ENCODE measurements at places on chromosomes 7 and 10.

DNA sequence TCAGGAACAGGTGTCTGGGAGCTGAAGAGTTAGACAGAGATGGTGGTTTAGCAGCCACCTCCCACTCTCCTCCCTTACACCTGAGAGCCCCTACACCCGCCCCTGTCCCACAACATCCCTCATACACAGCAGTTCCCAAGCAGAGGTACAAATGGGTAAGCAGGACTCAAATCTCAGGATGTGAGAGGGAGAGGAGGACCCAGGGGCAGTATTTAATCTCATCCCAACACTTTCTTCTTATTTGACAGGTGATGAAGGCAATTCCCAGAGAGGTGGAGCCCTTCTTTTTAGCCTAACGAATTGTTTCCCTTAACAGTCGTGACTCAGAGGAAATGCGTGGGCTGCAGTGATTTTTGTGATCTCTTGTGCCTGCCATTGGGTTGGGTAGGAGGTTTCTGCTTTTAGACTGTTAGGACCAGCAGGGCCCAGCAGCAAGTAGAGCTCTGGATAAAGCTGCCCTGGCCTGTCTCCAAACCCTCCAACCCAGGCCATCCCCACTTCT, 191.3 kb downstream of the HECW1 start:
- DNase-seq, result peak; percentile 35

- no peak for DNase-seq
Observed at GRCh38 chr10:69483963-69484362, 32.7 kb downstream of the TSPAN15 start.

- no peak for DNase-seq
Observed at GRCh38 chr10:132291826-132292225, 15.9 kb downstream of the STK32C start.

DNA sequence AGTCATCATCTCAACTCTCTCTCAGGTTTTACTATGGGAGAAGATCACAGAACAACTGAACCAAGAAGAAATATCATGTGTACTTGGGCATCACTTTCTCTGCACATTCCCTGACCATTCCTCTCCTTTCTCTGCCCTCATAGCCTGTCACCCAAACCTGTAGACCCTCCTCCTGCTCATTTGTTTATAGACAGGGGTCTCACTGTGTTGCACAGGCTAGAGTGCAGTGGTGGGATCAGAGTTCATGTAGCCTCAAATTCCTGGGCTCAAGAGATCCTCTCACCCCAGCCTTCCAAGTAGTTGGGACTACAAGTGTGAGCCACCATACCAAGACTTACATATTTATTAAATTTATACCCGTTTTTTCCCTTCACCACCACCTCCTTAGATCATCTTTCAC, 260.8 kb upstream of the SLC26A5 start:
- no peak for DNase-seq

DNA sequence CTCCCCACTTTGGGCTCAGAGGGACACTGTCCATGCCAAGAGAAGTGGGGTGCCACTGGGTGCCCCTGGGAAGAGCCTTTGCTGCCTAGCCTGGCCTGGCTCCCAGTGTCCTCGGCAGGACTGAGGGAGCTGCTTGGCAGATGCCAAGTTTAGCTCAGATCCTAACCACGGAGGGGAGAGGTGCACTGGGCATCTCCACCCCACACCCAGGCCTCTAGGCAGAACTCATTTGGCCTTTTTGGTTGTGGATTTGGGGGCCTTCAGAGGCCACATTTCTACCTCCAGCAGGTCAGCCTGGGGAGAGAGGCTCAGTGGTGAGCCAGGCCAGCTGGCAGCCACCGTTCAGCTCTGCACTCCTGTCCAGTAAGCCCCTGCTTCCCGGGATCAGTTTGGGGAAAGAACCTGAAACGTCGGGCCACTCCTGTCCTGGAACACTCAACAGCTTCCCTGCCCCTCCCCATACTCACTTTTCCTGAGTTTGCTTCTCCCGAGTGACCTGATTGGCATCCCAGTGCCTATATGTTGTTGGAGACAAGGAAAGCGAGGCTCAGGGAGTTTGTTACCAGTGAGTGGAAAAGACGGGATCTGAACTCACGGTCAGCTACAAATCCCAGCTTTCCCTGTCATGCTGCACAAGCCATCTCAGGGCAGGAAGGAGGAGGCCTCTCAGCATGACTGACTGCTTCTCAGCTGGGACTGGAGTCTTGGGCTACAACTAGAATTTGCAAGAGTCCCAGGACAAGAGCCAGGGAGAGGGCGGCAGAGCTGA, 11.2 kb upstream of the CXCL12 start:
- DNase-seq, result no peak

DNA sequence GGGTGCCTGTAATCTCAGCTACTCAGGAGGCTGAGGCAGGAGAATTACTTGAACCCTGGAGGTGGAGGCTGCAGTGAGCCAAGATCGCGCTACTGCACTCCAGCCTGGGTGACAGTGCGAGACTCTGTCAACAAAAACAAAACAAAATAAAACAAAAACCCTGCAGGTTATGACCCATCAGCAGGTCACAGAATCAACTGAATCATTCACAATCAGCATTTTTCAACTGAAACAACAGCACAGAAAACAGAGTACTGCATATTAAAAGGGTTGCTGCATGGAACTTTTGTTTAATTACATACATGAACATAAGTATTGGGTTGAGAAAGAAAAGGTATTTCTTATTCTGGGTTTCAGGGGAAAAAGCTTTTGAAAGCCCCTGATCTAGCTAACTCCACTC, 77.6 kb downstream of the KCNMA1 start:
- no peak for DNase-seq

DNA sequence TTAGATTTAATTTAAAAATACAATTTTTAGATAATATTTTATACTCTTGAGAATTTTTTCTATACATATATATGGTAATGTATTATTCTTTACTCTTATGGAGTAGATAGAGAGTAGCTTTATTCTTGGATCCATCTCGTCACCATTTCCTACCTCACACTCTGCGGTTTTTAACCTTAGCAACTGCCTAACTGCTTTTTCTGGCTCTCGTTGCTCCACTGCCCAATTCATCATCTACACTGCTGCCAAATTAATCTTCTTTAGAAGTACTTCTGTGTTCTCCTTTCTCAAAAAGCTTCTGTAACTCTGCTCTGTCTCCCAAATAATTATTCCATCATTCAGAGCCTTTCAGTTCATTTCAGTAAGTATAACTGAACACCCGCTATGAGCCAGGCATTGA, 35.3 kb downstream of the CAPZA2 start:
- no peak for DNase-seq

DNA sequence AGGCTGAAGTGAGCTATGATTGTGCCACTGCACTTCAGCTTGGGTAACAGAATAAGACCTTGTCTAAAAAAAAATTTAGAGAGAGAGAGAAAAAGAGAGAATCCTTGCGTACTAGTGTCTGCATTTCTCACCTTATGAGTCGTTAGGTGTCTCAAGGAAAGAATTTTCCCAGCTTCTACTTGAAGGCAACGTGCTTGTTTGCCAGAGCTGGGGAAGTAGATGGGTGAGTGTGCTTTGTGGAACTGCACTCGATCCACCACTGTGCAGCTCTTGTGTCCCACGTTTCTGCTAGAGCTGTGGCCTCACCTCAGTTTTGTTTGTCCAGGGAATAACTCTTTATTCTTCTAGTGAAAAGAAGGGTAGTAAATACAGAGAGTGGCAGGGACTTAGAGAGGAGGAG, 38.9 kb downstream of the HDAC9 start:
- DNase-seq, result no peak

GRCh38 chr10:117860823-117861222, 185.9 kb downstream of the RAB11FIP2 start:
- no peak for DNase-seq

GRCh38 chr7:45594745-45595535, 20.8 kb downstream of the ADCY1 start:
- DNase-seq, result no peak

GRCh38 chr10:113866551-113867394, 12.3 kb downstream of the NHLRC2 start:
- DNase-seq, result no peak

DNA sequence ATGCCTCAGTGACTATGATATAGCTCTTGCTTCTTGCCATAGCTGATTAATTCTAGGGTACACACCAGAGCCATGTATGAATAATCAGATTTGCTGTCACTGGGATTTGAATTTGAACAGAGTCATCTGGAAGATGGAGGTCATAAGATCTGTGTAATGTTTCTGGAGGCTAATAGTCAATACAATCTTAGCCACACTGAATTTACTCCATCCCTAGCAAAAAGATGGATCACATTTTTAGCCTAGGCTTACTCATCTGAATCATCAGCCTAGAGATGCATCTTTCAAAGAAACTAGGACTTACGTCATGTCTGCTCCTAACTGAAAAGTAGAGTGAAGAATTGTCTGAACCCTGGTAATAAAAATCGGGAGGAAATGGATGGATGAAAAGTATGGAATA, 142.3 kb upstream of the ZNF804B start:
- no peak for DNase-seq

- DNase-seq, result no peak
Observed at GRCh38 chr10:11256896-11257295, 239.2 kb downstream of the CELF2 start.

GRCh38 chr7:140607441-140607989, 33.1 kb downstream of the DENND2A start:
- no peak for DNase-seq

- DNase-seq, result no peak
Observed at GRCh38 chr10:75512203-75512933, 80.9 kb downstream of the LRMDA start.

GRCh38 chr10:88318803-88319202, 264.3 kb downstream of the RNLS start:
- DNase-seq, result no peak

- DNase-seq, result no peak
Observed at GRCh38 chr7:41624818-41625217, 78.1 kb downstream of the INHBA start.

GRCh38 chr10:64529003-64529350, 1007.8 kb downstream of the REEP3 start:
- no peak for DNase-seq

GRCh38 chr7:157700231-157701005, 363.6 kb downstream of the DNAJB6 start:
- DNase-seq, result no peak

DNA sequence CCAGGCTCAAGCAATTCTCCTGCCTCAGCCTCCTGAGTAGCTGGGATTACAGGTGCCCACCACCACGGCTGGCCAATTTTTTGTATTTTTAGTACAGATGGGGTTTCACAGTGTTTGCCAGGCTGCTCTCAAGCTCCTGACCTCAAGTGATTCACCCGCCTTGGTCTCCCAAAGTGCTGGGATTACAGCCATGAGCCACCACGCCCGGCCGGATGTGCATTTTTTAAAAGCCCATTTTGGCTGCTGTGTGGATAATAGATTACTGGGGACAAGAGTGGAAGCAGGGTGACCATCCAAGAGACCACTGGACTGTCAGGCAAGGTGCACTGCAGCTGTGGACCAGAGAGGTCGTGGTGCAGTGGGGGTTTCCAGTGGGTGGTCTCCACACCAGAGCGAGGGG, 21.4 kb downstream of the HKDC1 start:
- DNase-seq, result no peak

DNA sequence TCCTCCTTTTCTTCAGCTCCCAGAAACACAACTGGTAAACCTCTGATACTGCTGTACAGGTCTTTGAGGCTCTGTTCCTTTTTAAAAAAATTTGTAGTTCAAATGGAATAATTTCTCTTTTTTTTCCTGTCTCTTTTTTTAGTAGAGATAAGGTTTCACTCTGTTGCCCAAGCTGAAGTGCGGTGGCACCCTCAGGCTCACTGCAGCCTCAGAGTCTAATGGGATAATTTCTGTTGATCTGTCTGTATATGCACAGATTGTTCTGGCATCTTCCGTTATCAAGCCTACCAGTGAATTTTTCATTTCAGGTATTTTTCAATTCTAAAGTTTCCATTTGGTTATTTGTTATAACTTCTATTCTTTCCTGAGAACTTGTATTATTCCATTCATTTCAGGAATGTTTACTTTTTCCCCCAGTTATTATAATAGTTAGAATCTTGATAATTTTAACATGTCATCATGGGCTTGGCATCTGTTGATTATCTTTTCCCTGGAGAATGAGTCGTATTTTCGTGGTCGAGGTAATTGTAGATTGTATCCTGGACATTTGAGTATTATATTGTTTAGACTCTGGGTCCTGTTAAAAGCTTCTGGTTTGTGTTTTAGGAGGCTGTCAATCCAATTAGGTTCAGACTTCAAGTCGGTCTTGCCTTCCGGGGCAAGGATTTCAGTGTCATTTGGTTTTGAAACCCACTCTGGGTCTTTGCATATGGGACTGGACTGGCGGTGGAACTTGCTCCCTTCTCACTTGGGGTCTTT, 24.5 kb downstream of the CRCP start:
- no peak for DNase-seq

DNA sequence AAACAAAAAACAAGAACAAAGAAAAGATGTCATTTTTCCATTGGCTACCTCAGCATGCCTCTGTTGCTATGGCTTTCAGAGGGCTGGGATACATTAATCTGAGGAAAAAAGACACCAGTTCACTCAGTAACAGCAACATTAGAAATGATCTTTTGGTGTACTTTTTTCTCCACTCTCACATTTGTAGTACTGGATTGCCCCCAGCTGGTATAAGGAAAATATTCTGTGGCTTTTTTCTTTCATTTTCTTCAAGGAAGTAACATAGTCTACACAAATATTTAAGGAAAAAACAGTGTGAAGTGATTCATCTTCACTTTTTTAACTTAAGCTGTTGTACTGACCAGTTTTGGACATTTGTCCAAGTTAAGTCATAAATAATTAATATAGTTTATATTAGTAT, 482.3 kb downstream of the SORCS1 start:
- no peak for DNase-seq

DNA sequence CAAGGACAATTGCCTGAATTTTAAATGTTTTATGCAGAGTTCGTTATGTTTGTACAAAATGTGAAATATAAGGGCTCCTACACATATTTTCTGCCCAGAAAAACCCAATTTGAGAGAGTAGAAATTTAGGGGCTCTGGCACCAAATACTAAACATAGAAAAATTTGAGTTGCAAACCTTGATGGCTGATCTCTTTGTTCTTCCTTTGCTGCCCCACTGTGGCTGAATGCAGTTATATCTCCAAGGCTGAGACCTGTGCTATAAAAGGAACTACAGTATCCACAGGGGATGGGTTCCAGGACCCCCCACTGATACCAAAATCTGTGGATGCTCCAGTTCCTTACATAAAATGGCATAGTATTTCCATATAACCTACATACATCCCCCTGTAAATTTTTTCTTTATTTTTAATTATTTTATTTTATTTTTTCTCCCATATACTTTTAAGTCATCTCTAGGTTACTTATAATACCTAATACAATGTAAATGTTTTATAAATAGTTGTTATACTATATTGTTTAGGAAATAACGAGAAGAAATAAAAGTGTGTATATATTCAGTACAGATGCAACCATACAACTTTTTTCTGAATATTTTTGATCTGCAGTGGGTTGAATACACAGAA, 22.5 kb downstream of the CFAP43 start:
- no peak for DNase-seq

- no peak for DNase-seq
Observed at GRCh38 chr10:43772171-43772570, 123.5 kb upstream of the ZNF32 start.

- DNase-seq, result no peak
Observed at GRCh38 chr7:20393021-20393610, 62.4 kb downstream of the ITGB8 start.

All from stimulated activated CD4-positive, alpha-beta T cell treated with anti-CD3 and anti-CD28 coated beads, Interleukin-15, amount 100 ng/mL, for 1 hour (primary cell).